ENCODE measurements at places on chromosomes 11 and 22. TPM values are rescaled to one million over a fixed set of nuclear protein-coding genes. Genes with fewer than 3 reads are reported as not detected.

The GAL3ST3 gene
- not detected for total RNA-seq

The CST6 gene
- 0.75 TPM for total RNA-seq

The PAMR1 gene
- total RNA-seq, result not detected

The MPZL2 gene
- 13.9 TPM for total RNA-seq

The BTG4 gene
- total RNA-seq, result not detected

The NUMA1 gene
- 174 TPM for total RNA-seq

The EXPH5 gene
- 1.2 TPM for total RNA-seq

The FGF3 gene
- total RNA-seq, result not detected

The TPBGL gene
- total RNA-seq, result 0.25 TPM

The A4GALT gene
- total RNA-seq, result not detected
